ENCODE measurements at places on chromosomes 1 and 21.

DNA sequence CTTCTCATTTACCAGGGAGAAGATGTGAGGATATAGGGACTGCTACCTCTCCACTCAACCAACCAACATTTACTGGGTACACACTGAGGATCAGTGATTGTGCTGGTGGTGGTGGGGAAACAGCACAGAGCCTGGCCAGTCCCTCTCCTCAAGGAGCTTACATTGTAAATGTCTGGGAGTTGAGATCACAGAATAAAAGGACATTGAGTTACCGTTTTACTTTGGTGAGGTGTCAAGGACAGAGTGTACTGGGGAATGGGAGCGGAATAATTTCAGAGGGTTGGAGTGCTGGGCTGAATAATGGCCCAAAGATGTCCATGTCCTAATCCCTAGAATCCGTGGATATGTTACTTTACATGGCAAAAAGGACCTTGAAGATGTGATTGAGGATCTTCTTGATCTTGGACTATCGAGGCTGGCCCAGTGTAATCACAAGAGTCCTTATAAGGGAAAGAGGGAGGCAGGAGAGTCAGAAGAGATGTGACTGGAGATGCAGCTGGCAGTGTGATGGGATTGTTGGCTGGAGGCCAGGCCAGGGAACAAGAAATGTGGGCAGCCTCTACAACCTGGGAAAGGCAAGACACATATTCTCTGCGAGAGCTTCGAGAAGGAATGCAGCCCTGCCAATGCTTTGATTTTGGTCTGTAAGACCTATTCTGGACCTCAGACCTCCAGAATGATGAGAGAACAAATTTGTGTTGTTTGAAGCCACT, 26.6 kb upstream of the RWDD3 start:
- peak; percentile 3 for DNase-seq

DNA sequence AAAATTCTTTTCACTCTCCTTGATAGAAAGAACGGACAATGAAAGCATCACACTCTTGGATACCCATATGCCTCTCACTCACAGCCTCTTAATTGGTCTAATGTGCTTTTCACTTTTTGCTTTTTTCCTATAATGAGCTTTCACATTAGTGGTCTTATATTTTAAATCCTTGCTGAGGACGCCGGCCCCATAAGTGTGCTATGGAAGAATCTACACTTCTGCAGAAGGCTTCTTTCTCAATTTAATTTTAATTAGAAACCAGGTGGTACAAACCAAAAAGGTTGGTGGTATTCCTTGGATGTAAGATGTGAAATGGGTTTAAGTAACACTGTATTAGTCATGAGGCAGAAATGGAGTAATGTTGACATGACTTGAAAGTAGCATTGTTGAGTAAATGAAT, 190.6 kb upstream of the NFIA start:
- DNase-seq, result no peak

GRCh38 chr1:36792292-36792691, 242.0 kb downstream of the GRIK3 start:
- no peak for DNase-seq

- DNase-seq, result no peak
These were observed 91.9 kb upstream of the ERRFI1 start for GRCh38 chr1:8118031-8118451.

- DNase-seq, result no peak
These were observed 5.1 kb downstream of the TMEM201 start for GRCh38 chr1:9593492-9594465.

DNA sequence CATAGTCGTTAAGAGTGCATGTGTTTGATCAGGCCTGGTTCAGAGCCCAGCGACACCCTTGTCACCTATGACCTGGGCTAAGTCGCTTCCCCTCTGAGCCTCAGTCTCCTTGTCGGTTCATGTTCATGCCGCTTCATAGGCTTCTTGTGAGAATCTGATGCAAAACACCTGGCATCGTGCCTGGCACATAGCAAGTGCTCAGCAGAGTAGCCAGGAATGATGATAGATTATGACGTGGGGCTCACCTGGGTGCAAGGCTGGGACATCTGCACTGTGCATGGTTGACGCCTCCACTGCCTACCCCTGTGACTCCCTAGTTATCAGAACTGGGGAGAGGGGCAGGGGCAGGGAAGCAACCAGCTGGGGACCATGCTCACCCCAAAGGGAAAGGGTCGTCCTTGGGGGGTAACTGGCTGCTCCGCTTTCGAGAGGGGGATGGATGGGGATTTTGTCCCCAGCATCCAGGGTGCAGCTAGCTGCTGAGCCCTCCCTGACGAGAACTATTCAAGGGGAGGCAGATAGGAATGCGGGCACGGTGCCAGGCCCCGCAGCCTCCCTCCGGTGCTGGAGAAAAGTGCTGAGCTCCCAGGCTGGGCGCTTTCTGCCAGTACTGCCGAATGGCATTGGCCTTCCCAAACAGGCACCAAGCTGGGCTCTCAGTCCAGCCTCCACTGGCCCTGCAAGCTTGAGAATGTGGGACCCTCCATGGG, 9.3 kb downstream of the EFHD2 start:
- DNase-seq, result no peak

GRCh38 chr1:205001162-205001561, 41.9 kb upstream of the CNTN2 start:
- no peak for DNase-seq

DNA sequence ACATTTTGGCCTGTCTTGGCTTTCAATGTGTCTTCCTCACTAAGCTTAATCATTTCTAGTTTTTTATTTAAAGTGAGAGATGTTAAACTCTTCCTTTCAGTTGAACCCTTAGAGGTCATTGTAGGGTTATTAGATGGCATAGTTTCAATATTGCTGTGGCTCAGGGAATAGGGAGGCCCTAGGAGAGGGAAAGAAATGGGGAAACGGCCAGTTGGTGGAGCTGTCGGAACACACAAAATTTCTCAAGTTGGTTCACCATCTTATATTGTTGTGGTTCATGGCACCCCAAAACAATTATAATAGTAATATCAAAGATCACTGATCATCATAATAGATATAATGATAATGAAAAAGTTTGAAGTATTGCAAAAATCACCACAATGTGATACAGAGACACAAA, 31.4 kb upstream of the KAZN start:
- no peak for DNase-seq

DNA sequence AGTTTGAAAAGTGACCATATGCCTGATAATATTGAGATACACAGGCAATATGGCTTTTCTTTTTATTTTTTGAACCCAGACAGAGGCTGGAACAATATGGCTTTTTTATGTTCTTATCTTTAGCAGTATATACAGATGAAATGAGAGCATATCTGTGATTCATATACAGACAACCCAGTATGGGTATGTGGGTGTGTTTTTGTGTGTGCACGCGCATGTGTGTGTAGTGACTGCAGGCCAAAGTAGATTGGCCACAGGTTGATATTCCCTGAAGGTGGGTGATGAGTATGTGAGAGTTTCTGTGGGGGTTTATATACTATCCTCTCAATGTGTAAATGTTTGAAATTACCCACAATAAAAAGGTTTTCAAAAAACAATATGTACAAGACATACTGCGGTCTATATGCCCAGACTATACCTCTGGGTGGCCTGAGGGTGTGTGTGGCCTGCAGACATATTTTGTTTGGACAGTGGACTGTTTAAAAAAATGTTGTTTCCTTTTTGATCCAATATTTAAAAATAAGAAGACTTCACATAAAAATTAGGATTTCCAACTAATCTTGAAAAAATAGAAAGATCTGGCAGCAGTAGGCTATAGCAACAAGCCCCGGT, 26.3 kb upstream of the TIAM1 start:
- no peak for DNase-seq

DNA sequence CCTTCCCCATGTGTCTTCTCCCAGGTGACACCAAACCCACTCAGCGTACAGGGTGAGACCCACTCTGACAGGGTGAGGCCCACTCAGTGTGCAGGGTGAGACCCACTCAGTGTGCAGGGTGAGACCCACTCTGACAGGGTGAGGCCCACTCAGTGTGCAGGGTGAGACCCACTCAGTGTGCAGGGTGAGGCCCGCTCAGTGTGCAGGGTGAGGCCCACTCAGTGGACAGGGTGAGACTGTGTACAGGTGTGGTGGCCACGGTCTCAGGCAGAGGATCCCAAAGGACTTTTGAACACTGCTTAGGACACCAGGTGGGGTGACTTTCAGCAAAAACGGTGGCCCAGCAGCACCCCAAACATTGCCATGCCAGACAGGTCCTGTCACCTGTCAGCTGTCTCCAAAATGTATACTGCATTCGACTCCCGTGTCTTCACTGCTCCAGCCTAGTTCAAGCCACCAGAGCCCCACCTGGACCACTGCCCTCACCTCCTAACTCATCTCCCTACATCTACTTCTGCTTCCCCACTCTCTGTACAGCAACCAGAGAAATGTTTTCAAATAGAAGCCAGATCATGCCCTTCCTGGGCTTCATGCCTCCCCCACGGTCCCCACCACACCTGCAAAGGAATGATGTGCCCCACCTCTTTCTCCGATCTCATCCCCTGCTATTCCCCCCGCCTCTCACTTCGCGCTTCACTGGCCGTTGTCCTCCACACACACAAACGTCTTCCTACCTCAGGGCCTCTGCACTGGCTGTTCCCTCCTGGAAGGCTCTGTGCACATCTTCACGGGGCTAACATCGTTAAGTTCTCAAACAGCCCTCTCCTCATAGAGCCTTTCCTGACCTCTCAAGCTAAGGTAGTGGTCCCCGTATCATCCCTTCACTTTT, 52.1 kb downstream of the ACBD3 start:
- no peak for DNase-seq

- no peak for DNase-seq
These were observed 41.2 kb upstream of the MAGOH start for GRCh38 chr1:53279296-53280200.

DNA sequence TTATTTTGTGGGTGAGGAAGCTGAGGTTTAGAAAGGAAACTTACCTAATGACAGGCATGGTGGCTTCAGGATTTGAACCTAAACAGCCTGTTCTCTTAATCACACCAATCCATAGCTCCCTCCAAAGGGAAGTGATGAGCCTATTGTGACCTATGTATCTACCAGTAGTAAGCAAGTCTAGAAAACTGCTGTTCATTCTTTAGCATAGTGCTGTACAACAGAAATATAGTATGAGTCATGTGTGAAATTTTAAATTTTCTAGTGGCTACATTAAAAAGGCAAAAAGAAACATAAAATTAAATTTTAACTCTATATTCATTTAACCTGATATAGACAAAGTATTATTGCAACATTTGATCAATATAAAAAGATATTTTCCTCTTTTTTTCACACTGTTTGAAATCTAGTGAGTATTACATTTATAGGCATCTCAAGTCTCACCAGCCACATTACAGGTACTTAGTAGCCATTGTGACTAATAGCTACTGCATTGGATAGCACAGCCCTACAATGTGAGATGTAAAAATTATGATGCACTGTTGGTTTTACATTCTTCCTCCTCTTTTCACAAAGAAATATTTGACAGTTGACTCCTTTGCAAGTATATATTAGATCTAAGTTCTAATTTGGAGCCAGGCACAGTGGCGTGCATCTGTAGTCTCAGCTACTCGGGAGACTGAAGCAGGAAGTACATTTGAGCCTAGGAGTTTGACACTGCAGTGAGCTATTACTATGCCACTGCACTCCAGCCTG, 16.6 kb downstream of the IPO9 start:
- no peak for DNase-seq

DNA sequence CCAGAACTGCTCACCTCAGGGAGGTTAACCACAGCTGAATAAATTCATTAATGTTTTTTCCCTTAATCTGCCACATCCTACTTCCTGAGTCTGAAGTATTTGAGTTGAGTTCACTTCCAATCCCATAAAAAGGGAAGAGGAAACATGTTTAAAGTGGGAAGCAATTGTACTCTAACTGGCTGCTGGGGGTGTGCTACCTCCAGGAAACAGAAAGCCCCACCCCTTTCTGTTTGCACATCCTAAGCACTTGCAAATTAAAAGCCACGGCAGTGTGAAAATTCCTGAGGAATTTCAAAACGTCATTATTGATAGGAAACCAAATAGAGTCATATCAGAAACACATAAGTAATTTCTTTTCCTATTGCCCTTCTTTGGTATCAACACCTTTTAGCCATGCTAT, 307.0 kb upstream of the NR5A2 start:
- DNase-seq, result no peak

- DNase-seq, result no peak
These were observed 11.1 kb downstream of the KRTAP24-1 start for GRCh38 chr21:30271611-30272010.

DNA sequence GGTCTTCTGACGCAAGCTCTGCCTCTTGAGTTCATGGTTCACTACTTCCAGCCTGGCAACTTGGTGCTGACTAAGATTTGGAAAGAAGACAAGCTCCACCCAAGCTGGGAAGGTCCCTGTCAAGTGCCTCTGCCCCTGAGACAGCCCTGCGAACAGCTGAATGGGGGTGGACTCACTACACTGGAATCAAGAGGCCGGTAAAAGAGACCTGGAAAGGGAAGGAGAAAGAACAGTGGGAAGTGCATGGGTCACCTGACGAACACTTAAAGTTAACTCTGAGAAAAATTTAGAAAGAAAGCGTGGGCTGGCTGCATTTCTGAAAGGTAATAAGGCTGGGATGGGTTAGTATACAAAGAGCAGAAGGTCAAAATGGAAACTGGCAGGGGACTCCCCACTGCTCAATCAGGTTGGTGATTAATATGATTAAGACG, 26.1 kb upstream of the ZNF496 start:
- no peak for DNase-seq

- no peak for DNase-seq
These were observed 45.9 kb downstream of the ZNF697 start for GRCh38 chr1:119602169-119602568.

DNA sequence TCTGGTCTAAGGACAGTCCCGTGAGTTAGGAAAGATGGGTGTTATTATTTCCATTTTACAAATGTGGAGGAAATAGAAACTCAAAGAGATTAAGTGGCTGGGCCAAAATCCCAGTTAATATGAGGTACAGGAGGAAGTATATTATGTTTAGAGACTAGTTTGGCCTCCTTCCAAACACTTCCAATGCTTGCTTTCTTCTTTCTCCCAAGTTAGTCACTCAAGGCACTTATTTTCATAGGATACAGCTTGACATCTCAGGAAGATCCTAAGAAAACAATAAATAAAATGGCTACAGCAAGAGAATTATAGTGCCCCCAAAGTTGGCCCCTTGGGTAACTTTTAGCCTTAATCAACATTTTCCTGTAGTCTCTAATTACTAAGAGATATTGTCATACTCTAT, 47.5 kb upstream of the IPO9 start:
- no peak for DNase-seq
